ENCODE measurements at places on chromosomes 2 and 18.

DNA sequence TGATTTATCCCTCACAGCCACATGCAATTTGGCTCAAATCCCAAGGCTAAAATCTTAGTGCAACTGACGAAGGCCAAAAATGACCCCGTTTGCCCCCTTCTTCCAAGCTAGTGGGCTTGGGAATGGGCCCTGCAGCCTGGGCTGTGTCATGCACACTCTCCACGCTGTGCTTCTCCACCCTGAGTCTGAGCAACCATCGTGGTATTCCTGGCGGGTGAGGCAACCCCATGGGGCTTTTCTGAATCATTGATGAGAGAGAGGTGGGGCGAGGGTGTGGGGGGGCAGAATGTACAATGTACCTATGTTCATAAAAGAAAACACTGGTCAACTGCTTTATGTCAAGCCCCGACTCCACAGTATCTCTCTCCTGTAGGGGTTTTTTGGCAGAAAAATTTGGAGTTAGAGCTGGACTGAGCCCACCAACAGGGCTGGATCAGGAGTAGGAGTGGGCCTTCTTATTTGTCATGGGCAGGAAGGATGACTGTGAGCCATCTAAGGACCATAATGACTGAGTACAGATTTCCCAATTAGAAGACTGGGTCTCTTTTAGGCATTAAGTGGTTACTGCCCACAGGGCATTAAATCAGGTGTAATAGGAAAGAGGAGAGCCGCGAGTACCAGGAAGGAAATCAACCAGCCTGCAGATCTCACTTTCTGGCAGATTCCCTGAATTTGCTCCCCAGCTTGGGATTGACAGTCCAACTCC lies 8.9 kb downstream of the SULT1C2 start:
- no peak for DNase-seq

DNA sequence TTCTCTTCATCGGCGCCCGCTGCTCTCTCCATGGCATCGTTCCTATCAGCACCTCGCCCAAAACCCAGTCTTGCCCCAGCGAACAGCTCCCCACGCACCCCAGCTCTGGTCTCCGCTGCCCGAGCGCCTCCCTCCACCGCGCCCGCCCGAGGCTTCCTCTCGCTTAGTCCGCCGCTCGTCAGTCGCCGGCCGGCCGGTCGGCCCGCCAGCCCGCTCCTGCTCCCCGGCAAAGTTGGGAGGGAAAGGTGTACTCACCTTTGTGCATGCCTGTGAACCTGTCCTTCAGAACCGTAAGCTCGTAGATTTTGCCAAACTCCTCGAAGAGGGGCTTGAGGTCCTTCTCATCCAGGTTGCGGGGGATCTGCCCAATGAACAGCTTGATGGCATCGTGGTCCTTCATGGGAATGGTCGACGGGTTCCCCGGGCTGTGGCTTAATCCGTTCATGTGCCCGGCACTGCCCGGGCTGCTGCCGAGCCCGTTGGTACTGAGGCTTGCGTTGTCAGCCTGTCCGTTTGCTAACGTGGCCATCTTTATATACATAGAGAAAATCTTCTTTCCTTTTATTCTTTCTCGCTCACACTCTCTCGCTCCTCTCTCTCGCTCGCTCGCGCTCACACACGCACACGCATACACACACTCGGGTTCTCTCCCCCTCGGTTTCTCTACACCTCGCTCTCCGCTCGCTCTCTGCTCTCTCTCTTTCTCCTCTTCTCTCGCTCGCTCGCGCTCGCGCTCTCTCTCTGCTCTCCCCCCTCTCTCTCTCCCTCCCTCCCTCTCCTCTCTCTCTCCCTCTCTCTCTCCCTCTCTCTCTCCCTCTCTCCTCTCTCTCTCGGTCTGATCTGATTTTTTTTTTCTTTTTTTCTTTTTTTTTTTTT lies at the start of gene CELF4:
TSS of gene CELF4 (minus strand) at position 698 of the 876 bp plus-strand sequence.
- DNase-seq, result no peak

DNA sequence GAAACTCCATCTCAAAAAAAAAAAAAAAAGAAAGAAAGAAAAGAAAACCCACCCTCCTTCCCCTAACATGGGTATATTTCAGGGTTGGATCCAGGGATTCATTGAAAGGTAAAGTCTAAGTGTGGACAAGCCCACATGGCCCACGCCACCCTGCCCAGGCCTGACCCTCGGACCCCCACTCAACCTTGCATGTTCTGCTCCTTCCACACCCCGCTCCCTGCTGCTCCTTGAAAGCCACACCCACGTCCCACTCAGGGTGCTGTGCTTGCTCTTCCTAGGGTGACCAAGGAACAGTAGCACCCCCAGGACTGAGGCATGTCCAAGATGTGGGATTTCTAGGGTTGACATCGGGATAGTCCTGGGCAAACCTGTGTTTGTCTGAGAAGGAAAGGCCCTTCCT lies 172.7 kb upstream of the MYCN start:
- DNase-seq, result no peak

DNA sequence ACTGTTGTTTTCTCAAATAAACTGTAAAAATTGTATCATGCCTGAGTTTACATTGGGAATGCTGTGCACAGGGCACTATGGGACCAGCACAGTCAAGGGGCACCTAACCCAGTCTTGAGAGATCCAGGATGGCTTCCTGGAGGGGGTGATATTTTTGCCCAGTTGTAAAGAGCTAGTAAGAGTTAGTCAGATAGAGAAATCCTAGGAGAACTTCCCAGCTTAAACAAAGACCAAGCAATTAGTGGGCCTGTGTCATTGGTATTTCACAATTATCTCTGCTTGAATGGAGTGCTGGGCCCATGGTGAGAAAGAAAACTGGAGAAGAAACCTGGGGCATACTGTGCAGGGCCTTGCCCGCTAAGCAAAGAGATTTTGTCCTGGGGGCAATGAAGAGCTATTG lies 12.2 kb downstream of the XDH start:
- no peak for DNase-seq

GRCh38 chr18:8741532-8741931 lies 36.2 kb downstream of the MTCL1 start:
- no peak for DNase-seq

DNA sequence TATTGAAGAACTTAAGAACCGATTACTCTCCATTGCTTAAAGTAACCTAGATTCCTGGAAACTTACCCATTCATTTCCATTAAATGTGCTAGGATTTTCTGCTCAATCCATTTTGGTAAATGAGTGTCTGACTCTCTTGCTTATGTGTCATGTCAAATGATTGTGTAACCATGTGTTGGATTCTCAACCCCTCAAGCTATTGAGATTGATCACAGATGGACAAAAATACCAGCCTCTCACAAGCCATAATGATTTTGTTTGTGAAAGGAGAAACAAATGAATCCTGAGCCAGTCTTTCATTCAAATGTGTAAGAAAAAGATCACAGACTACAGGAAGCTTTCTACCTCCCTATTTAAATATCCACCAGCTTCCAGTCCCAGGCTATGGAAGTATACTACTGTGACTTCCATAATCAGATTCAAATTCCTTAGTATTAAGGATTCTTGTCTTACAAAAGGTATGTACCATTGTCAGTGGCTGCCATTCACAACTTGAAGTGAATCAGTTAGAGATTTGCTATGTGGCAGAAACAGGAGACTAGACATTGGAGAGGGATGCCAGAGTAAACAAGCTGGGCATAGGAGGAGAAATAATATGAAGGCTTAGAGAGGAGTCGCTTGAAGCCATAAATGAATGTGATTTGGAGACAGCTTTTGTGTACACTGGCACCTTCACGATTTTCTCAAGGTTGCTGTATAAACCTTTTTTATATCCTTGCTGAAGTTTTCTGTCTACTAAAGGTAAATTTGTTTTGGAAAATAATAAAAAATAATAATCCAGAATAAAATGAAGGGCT lies 498.5 kb upstream of the SETBP1 start:
- DNase-seq, result no peak

- no peak for DNase-seq
Observed at GRCh38 chr18:9613550-9614400, 584 bp downstream of the PPP4R1 start.

- no peak for DNase-seq
Observed at GRCh38 chr2:33062665-33063250, 116.0 kb downstream of the LTBP1 start.

GRCh38 chr2:127503491-127503890 lies 22.8 kb downstream of the IWS1 start:
- DNase-seq, result no peak

DNA sequence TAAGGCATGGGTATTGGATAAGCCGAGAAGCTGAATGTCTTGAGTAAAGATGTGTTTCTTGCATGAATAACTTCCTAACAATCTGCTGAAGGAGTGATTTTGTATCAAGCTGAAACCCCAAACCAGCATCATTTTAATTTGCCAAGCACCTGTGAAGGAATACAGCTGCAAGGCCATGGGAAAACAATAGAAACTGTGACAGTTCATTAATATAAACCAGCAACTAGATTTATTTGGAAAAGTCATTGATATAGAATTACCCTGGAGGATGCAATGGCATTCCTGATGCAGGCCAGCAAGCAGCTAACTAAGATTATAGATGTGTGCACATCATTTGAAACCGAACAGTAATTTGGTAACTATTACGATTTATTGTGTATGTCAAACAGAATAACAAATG lies 155.7 kb upstream of the TCF4 start:
- DNase-seq, result no peak

- no peak for DNase-seq
Observed at GRCh38 chr2:195320413-195320973, 336.5 kb upstream of the SLC39A10 start.

DNA sequence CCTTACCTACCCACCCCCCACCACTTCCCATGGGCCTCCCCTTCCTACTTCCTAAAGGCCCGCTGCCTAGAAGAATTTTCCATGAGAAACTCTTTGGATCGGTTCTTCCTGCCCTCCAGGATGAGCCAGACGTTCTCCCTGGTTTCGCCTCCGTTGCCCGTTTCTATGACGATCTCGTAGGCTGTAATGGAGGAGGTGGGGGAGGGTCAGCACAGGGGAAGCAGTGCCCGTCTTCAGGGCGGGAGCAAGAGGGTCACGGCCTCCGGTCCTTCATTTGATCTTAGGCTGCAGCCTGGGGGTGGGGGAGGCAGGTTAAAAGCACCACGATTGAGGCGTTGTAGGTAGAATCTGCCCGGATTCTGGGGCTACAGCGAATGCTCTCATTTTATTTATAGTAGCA lies 172.0 kb downstream of the LOXHD1 start:
- DNase-seq, result no peak

DNA sequence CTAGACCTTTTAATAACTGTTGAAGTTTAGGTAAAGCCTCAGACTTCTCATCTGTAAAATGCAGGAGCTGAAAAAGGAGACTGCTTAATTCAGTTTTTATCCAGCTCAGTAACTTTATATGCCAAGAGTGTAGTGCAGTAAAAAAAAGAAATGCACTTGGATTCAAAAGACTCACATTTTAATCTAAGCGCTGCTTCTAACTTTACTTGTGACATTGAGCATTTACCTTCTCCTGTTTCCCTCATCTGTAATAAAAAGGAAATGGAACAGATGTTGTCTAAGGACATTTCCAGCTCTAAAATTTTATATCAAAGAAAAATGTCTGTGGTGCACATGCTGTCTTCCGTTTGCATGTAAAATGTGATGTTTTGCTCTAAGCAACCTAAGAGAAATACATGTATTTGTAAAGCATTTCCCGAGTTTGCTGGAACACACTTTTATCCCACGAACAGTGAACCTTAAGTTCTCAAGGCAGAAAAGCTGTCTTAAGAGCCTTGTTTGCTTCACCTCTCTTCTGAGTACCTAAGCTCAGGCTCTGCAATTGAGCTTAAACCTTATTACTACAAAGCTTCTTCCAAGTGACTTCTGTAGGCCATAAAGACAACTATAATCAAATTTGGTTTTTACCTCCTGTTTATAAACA lies 24.2 kb upstream of the TANK start:
- no peak for DNase-seq

GRCh38 chr2:100786297-100786658 lies 33.7 kb upstream of the NPAS2 start:
- DNase-seq, result peak; percentile 9

- DNase-seq, result no peak
Observed at GRCh38 chr18:53380063-53380639, 844.3 kb downstream of the MBD2 start.

DNA sequence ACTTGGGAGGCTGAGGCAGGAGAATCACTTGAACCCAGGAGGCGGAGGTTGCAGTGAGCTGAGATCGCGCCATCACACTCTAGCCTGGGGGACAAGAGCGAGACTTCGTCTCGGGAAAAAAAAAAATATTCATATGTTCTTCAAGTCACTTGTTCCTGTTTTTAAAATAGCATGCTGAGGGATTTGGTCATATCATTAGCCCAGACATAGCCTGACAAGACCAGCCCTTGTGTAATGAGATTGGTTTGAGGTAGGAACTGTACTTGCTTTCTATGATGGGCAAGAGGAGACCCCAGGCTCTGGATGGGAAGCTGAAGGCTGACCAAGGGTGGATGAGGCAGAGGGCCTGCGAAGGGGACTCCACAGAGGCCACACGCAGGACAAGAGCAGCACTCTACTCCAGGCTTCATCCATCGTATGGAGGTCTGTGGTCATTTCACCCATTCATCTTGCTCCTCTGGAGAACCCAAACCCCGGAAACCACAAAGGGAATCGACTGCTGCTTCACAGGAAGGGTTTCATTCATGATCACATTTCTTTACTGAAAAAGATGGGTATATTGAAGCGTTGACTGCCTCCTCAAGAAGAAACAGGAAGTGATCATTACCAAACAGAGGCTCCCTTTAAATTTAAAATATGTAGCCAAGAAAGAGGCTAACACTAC lies 87.1 kb upstream of the ZNF397 start:
- DNase-seq, result no peak

- no peak for DNase-seq
Observed at GRCh38 chr2:216281316-216281715, 91.0 kb downstream of the MARCHF4 start.

DNA sequence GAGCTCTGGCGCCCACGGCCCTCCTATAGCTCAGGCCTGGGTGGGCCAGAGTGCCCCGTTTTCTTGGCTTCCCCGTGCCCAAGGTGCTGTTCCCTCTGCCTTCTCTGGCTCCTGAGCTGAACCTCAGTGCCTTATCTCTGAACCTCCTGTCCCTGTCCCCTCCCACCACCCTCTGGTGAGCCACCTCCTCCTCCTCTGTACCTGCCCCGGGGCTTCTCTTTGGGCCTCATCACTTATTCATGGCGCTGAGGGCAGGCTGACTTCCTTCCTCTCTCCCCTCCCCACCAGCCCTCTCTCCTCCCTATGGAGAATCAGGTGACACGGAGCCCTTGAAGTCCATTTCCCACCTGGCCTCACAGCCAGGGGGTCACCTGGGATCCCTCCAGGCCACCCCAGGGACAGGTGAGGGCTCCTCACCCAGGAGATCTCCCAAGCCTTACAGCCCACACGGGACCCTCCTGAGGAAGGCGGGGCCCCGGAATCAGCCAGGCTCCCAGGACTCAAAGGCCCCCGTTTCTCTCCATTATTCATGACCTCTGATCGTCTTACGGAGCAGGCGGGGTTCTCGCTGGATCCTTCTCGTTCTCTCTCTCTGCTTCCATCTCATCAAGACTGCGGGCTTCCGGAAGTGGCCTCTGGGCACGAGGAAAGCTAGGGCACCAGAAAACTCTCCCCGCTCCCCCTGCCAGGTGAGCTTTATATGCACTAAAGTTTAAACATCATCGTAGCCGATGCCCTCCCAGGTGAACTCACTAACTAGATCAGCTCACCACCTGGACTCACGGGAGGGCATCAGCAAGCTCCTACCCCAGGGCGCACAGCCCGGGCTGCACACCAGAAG lies at the start of gene LOXHD1:
TSS of gene LOXHD1 (minus strand) at position 106 of the 841 bp plus-strand sequence. CDS start 187 bp downstream, outside the sequence.
- DNase-seq, result no peak
